Stimulated activated CD4-positive, alpha-beta T cell treated with anti-CD3 and anti-CD28 coated beads, TNF-alpha, amount 100 ng/mL, for 1 hour (primary cell): ENCODE measurements at places on chromosomes 3 and 15.

DNA sequence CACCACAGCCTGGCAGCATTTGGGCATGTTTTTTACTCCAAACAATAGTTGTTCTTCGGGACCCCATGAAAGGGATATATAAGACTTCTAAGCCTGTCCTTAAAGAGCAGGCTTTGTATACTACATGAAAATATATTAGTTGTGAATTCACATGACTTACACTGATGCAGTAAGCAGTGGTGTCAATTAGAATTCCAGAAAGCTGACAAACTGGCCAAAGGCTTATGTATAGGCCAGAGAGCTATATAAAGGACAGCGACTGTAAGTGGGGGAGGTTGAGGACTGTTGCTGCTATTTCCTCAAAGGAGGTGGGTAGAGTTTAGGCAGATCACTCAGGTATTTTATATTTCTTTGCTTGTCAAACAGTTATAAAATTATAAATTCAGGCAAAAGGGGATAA, 24.8 kb downstream of the KPNA4 start:
- no peak for DNase-seq

DNA sequence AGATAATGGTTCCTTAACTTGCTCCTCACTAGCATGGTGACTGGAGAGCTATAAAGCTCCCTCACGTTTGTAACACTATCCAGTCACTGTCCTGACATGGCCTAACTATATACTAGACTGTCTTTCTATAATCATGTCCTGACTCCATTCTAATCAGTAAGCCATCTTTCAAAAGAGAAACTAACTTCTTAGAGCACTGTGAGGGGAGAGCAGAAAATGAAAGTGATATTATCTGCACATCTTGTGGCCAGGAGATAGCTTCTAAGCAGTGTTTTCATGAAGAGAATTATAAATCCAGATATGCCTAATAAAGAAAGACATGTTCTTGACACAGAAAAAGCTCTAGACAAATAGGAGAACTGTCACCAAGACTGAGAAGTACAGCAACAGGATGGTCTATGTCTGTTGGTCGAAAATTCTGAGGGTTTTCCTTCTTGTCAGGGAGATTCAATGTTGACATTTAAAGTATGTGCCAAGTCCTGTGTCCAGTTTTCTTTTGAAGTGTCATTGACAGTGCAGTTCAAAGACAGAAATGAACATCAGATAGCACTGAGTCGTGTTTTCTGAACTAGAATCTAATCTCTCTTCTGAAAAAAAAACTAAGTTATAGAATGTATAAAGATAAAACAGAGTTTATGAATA, 230.6 kb upstream of the PEX5L start:
- no peak for DNase-seq

- no peak for DNase-seq
Measured at GRCh38 chr15:38743147-38743546, 178.5 kb upstream of the RASGRP1 start.

GRCh38 chr3:98814817-98815420, 51.8 kb downstream of the ST3GAL6 start:
- no peak for DNase-seq

DNA sequence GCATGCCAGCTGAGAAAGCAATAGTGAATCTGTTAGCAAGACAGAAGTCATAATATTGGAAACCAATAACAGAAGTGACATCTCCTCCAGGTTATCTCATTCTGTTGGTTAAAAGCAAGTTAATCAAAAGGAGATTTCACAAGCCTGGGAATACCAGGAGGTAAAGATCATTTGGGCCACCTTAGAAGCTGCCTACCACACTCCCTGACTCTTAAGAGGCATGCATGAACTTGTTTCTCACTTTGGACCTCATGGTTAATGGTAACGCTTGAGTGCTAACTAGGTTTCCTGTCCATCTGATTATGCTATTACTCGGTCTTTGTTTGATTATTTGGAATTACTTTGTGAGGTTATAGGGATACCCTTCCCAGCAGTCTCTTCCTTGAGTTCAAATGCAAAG, 650.8 kb upstream of the SGO1 start:
- DNase-seq: no peak

GRCh38 chr3:46356276-46356675, 2.4 kb downstream of the CCR2 start:
- DNase-seq: no peak

GRCh38 chr3:126964261-126964660, 18.7 kb upstream of the PLXNA1 start:
- no peak for DNase-seq

GRCh38 chr15:71328453-71328852, 213.2 kb downstream of the THSD4 start:
- no peak for DNase-seq

- no peak for DNase-seq
Measured at GRCh38 chr15:99154271-99154670, 49.4 kb downstream of the SYNM start.

GRCh38 chr3:31486865-31487533, 45.7 kb upstream of the STT3B start:
- no peak for DNase-seq

DNA sequence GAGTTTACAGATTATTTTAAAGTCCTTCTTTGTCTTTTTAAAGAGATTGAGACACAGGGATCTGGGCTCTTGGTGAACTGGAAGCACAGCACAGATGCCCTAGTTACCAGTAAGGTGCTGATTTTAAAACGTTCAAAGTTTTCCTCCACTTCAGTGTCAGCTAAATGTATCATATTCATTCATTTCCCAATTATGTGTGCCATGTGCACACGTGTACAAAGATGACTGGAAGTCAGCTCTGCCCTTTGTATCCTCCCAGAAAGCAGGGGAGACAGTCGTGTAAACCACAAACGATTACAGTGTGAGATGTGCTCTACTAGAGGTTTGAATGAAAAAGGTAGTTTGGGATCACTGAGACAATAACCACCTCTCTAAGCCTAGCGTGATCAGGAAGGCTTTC, 730 bp downstream of the ZKSCAN7 start:
- DNase-seq: no peak

DNA sequence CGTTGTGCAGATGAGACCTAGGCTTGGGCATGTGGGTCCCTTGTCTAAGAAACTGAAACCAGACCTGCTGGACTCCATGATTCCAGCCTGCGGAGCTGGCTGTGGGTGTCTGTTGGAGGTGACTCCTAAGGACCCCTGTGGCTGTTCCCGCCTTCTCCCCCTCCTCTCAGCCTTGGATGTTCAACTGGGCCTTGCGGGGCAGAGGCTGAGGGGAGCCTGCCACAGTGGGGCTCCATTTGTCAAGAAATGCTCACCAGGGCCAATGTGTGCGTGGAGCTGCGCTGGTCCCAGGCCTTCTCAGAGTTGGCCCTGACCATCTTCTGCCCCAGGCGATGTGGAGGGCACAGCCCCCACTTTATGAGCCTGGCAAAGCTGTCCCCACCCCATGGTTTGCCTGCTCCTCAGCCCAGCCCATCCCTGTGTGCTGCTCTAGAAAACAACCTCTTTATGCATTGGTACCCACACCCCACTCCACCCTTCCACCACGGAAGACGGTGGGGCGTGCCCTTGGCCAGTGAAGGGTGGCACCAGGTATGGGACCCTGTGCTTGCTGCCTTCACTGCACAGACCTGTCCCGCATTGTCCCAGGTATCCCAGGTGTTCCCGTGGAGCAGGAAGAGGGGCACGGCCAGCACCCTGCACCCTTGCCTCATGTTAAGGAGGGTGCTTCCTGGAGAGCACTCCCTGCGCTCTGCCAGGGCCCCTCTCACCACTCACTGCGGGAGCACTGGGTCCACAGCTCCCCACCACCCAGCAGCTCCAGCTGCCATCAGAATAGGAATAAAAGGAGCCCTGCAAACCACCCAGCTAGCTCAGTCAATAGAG, 7.9 kb downstream of the MESP2 start:
- DNase-seq: no peak

DNA sequence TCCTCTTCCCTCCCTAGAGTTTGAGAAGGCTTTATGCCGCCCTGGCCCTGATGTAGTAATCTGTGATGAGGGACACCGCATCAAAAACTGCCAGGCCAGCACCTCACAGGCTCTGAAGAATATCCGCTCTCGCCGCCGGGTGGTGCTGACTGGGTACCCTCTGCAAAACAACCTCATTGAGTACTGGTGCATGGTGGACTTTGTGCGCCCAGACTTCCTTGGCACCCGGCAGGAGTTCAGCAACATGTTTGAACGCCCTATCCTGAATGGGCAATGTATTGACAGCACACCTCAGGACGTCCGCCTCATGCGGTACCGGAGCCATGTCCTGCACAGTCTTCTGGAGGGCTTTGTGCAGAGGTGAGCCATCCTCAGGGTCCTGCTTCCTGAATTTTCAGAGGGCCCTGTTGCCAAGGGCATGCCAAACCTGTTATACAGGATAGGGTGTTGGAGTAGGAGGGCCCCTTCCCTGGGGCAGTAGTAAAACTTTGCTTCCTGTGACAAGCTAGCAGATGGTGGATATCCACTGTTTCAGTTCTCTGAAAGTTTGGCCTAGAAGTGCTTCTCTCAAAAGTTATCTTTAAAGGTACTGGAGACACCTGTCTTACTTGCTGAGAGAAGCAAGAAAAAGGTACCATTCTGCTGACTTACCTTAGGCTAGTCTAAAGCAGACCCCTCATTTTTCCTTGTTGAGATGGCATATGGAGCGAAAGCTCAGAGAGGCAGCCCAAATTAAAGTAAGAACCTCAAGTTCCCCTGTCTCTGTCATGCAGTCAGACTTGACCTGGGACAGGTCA, 33.7 kb upstream of the TEX264 start:
- no peak for DNase-seq

GRCh38 chr3:101169516-101169915, 150.9 kb downstream of the IMPG2 start:
- no peak for DNase-seq

DNA sequence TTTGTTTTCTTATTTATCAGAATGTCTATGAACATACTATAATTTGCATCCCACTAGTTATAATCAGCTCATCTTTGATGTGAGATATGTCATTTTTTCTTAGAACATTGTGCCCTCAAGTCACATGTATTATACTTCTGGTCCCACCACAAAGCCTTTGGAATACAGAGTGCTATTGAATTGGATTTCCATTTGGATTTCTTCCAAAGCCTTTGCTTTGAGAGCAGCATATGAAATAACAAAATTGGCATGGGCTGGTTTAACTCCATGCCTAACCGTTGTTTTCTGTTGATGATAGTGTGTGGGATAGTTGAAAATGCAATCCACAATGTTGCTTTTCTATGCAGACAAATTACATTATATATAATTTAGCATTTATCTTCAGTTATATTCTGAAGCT, 284.5 kb upstream of the PLSCR5 start:
- DNase-seq: no peak

- no peak for DNase-seq
Measured at GRCh38 chr3:150232992-150233451, 175.1 kb upstream of the TSC22D2 start.

- no peak for DNase-seq
Measured at GRCh38 chr15:82183121-82184031, 79.2 kb downstream of the EFL1 start.
